Stimulated activated CD8-positive, alpha-beta memory T cell treated with anti-CD3 and anti-CD28 coated beads, Interleukin-7, amount 100 ng/mL, for 4 hours (primary cell): ENCODE measurements at places on chromosomes 6 and 20.

DNA sequence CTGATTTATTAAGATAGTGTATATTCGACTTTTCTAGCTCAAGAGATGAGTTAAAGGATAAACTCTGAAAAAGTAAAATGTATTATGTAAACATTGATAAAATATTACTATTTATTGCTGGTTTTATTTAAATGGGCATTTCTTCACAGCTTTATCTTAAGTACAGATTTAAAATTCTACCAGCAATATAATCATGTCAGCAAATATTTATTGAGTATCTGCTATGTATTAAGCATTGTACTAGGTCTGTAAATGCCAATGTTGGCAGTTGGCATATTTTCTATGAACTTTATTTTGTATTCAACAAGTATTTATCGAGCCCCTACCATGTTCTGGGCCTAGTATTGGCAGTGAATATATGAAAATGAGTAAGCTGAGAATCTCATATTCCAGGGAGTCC lies 231.0 kb downstream of the FARS2 start:
- DNase-seq = no peak

DNA sequence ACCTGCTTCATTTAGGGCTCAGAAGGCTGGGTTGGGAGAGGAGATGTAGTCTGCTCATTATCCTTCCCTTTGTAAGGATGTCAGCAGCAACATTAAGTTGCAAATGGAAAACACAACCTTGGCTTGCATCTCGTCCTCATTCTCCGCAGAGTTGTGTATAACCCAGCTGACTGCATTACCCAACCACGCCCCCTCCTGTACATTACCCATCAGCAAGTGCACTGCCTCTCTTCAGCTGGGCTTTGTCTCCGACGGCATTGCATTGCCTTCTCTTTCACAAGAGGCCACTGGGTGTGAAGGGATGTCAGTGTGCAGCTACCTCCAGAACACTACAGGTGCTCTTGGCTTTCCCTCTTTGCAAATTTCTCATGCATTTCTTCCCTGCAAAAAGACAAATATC lies 128.7 kb upstream of the TSHZ2 start:
- DNase-seq = no peak

GRCh38 chr20:14996883-14997672 lies 659.7 kb upstream of the FLRT3 start:
- DNase-seq = no peak

DNA sequence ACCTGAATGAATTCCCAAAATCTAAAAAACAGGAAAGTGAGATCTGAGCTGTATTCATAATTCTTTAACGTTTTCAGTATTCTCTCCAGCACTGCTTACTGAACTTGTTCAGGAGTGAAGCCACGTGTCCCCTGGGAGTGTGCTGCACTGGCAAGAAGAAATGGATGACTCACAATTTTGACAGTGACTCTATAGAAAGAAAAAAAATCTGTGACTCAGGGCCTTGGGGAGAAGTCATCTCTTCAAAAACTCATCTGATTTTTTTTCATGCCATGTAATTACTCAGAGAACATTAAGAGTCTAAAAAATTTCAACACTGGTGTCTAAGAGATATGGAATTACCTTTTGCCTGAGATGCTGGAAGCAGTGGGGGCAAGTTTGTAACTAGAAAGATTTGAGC lies 39.7 kb downstream of the ANKEF1 start:
- DNase-seq = no peak

DNA sequence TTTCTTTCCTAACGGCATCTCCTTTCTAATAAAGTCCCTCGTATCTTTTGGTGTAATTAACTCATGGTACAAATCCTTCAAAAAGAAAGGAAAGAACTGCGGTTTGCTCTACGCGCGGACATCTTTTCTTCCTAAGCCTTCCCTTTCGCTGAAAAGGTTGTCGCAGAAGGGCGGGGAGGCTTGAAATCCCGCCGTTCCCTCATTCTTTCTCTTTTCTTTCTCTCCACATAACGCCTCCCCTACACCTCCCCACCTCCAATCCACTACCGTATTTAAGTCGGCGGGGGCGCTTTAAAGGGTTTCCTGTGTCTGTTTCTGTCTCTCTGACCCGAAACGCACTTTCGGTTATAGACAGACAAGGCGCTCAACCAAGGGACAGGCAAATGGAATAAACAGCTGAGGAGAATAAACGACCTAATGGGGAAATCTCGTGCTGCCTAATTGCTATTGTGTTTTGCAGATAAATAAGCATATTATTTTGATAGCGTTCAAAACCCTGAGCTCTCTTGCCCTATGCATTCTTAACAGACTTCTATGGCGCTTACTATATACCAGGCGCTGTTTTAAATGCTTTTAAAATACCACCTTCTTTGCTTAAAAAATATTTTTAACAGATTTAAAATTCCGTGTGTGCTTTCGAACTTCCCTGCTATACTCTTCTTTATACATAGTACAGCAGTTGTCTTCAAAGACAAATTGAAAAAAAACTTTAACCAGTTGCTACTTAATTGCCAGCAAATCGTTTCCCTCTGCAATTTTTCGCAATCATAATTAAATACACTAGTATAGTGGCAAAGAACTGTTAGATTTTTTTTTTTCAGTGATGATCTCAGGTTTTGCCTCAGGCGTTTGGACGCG lies 2.5 kb upstream of the HEY2 start:
- peak; percentile 57 for DNase-seq
